ENCODE measurements at places on chromosomes 12 and 14.

GRCh38 chr14:50425816-50426215 is 29.1 kb upstream of the CDKL1 start:
- no peak for DNase-seq

DNA sequence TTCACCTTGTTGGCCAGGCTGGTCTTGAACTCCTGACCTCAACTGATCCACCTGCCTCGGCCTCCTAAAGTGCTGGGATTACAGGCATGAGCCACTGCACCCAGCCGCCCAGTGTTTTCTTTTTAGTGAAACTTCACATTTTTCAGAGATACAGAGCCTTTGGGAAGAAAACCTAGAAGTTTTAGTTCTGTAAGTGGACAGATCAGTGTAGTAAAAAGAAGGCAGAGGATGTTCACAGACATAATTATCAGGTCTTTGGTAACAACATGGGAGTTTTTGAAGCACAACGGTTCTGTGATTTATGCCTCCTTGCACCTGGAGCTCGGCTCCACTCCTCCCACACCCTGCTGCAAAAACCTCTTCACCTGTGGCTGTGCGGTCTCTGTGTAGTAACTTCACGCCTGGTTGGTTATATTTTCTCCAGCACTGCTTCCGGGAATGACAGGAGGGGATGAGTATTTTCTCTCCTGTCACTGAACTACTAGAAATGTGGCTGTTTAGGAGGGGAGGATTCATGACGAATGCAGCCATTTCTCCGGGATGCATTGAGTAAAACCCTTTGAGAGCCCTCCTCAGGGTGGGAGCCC is 67.0 kb downstream of the ARF6 start:
- peak; percentile 98 for DNase-seq

DNA sequence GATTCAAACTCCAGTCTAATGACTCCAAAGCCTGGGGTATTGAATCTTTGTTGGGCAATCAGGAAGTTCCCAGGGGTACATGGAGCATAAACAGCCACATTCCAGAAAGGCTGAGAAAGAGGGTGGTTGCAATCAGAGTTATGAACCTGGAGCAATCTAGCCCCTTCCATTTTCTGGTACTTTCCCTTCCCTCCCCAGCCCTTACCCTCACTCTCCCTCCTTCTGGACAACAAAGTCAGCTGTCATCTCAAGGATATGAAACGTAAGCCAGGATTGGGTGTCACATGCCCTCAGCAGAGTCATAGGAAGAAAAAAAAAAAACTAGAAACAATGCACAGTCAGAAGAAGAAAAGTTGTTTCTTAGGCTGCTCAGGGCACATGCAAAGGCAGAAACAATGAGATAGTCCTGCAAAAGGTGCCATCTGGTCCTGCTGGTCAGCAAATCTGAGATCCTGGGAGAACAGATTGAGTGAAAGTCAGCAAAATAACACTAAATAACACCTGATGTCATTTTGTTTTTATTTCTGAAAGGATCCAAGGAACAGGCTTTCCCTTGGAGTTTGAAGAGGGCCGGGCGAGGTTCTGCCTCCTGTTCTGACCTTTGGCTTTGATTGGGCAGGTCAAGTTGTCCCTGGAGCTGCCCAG is 27.1 kb downstream of the TMEM229B start:
- DNase-seq: no peak

DNA sequence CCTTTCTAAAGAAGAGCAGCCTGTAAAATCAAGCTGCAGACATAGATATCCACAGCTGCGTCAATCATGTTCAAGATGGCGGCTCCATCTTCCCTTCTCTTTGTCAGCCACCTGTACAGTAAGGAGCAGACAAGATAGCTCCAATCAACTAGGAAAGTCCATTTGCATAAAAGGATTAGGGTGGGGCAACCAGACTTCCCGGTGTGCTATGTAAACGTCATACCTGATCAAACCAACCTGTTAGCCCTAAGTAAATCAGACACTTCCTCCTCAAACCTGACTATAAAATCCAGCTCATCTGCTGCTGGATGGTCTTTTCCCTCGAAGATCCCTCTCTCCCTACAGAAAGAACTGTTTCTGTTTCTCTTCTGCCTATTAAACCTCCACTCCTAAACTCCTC is 60.1 kb downstream of the BCAT1 start:
- DNase-seq: no peak

DNA sequence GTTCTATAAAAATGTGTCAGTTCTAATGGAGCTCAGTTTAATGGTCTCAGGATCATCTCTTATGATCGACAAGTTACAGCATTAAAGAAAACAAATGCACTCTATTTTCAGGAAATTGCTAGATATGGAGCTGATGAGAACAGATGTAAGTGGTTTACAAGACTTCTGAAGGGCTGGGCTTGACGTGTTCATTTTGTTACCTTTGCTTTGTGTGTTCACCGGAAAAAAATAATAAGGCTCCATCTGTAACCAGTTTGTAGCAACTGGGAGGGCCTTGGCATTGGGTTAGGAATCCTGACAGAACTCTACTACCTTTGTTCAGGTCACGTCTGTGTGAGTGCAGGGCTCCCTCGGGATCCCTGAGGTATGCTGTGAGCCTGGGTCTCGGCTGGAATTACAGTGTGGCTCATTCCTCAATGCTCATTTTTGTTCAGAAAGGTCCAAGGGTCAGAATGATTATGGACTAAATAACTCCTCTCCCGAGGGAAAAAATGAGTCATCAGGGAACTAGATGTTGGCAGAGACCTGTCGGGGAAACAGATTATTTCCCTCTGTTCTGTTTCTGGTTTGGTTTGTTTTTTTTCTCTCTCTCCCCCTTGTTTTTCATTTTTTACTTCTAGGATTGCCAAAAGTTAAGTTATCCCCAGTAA is 158.0 kb downstream of the SLC5A8 start:
- DNase-seq: no peak

DNA sequence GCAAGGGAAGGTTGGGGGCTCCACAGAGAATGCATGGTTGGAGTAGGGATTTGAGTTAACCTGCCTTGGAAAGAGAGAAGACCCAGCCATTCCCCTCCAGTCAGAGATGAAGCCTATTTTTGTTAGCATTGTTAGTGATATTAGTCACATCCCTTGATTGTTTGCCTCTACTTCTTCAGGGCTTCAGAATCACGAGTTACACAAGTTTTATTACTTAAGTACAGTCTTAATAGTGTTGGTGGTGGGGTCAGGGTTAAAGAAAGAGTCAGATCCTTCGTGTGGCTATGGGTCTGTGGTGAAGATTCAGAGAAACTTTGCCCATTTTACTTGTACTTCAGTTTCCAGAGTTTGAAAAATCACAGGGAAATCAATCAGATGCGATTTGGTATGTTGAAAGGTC is 363.1 kb downstream of the LRIG3 start:
- DNase-seq: no peak

DNA sequence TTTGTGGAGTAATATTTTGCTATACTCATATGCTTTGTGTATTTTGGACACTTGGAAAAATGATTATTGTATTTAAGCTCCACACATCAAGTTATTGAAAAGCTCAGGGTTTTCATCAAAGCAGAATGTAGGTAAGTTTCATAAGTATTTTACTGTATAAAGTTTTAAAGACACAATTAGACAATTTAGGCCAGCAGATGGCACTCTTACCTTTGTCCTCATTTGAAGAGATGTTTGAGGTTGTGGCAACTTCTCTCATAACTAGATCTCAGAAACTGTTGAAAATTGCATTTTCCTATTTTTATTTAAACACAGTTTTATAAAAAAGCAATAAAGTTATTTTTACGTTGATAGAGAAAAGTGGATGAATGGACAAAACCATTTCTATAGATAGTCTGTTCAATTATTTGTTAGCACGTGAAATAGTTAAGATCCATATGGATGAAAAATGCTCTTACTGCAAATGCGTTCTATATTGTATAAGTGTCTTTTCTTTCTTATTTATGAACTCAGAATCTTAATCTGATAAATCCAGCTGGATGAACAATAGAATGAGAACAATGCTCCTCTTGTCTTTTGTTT is 300.0 kb downstream of the AEBP2 start:
- DNase-seq: peak; percentile 20

- DNase-seq: no peak
Observed at GRCh38 chr12:111277570-111277969, 91.3 kb downstream of the PHETA1 start.

DNA sequence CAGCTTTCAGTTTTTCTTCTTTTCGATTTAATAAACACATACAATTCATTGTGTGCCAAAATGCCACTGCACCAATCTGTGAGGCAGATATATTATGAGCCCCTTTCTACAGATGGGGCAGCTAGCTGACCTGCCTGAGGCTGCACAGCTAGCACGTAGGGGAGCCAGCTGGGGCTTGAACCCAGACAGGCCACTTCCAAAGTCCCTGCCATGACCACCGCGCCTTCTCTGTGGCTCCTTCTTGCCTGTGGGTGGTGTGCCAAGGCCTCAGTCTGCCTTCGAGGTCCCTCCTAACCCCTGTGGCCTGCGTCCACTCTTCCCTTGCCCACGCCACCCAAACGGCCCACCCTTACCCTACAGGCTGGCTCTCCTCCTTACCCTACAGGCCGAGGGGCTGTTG is 16.2 kb downstream of the FAM222A start:
- DNase-seq: no peak

DNA sequence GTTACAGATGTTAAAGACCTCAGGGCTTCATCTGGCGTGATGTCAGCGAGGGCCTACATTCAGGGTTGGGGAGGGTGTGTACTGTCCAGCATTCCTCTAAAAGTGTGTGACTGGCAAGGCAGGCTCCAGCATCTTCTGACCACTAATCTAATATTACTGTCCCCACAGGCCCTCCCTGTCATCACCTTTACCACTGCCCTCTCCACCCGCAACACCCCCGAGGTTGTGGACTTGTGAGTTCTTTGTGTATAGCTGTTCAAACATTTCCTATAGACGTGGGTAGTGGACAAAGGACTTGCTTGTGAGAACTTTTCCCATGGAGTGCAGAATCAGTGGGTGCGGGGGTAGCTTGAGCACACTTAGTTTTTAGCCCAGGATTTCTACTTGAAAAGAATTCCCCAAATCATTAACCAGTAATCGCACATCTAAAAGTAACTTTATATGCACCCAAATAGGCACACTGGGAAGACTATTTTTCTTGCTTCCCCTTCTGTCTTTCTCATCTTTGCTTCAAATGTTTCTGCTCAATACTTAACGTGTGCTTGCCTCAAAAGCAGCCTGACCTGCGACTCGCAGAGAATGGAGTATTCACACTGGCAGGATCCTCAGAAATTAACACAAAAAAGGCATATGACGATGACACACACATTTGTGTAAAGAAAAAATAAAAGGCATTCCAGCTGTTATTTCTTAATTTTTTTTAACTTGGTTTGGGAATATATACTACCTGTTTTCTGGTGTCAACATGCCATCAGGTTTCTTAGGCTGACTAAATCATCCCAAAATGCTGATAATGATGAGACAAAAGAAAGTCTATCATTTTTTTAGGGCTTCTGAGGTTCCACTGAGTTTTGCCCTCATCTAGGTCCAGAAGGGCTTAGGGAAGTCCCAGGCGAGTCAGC is 158.4 kb upstream of the HIF1A start:
- no peak for DNase-seq

GRCh38 chr12:57243521-57244311 is 7.3 kb downstream of the STAC3 start:
- DNase-seq: peak; percentile 76

DNA sequence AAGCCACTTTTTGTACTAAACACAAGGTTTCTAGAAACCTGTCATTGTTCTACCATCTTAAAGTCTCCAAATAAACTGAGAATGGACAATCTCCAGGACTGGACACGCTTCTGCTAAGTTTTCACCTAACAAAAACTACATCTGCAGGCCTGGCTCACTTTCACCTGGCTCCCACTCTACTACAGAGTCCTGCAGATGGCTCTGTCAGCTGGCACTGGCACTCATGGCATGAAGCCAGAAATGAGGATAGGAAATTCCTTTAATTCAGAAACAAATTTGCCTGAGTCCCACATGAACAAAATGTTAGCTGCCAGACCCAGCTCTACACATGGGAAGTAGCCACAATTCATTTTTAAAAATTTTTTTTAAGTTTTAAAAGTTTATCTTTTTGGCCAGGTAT is 42.1 kb downstream of the STXBP6 start:
- DNase-seq: no peak

- peak; percentile 66 for DNase-seq
Observed at GRCh38 chr14:57057803-57058202, 210.9 kb downstream of the EXOC5 start.

DNA sequence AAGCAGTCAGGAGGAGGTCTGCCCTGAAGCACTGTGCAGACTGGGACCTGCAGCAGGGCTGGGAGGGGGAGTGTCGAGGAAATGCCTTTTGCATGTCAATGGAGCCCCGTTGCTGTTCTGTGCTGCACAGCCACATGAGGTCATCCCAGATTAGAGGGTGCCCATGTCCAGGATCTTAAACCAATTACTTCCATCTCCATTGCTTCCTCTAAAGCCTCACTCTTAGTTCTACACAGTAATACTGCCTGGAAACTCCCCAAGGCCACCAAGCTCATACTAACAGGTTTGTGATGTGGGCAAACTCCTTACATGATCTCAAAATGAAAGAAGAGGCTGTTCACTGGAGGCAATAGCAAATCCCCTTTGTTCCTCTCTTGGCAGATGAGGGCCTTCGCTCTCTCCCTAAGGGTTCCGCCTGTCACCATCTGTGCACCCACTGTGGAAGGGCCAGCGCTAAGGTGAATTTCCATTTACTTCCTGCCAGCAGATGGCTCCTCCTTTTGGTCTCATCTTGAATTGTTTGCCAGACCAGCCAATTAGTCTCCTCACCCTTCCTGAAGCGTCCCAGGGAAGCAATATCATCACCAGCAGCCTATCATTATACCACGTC is 35.4 kb upstream of the LTA4H start:
- DNase-seq: no peak

DNA sequence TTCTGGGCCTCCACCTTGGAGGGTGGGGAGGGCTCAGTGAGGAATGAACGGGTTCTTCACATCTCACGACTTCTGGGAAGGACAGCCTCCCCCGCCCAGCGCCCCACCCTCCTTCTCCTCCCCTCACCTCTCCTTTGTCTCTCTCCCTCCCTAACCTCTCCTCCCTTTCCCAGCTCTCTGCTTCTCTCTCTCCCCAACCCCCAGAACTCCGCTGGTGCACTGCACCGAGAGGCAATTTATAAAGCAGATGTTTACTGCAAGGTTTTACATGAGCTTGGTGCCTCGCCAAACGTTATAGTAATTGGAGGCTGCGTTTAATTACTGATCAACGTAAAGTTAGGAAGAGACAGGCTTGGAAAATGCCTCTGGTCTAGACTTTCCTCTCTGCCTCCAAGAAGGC is 42.9 kb upstream of the FAM222A start:
- no peak for DNase-seq

DNA sequence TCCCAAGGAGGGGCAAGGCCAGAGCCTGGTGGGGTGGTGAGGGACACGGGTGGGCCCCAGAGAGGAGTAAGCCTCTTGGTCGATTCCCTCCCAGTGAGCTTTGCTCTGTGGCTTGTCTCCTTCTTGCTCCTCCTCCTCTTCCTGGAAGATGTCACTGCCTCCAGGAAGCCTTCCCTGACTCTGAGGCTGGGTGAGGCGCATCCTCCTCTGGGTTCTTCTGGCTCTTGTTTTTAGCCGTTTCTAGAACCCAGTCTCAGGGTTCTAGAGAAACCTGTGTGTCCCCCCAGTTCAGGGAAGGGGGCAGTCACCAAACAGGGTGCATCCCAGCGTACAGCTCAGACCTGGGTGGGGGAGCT is 12.6 kb downstream of the KIF26A start:
- no peak for DNase-seq

- DNase-seq: no peak
Observed at GRCh38 chr12:113500782-113501311, 29.2 kb upstream of the LHX5 start.

Measured in NCI-H2107 (cell line).